ENCODE measurements at places on chromosomes 11 and 22.

DNA sequence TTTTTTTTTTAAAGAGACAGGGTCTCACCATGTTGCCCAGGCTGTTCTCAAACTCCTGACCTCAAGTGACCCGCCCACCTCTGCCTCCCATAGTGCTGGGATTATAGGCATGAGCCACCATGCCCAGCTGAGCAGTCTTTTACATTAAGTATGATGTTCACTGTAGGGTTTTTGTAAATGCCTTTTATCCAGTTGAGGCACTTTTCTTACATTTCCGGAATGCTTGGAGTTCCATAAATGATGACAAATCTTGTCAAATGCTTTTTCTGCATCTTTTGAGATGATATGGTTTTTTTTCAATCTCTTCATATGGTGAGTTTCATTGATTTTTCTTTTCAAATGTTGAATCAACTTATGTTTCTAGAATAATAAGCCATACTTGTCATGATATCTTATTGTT lies 29.4 kb upstream of the CTTN start:
- DNase-seq = no peak

- no peak for DNase-seq
Observed at GRCh38 chr11:42975180-42975529, 336.6 kb upstream of the API5 start.

GRCh38 chr22:20036084-20036482 lies 15.2 kb downstream of the TANGO2 start:
- DNase-seq = no peak

- DNase-seq = no peak
Observed at GRCh38 chr11:106331176-106331575, 253.7 kb downstream of the AASDHPPT start.

GRCh38 chr22:20738394-20739089 lies 35.4 kb upstream of the SERPIND1 start:
- no peak for DNase-seq
